Cortex of kidney (tissue), 1 donor: ENCODE measurements at places on chromosomes 2 and 18.

GRCh38 chr2:190978389-190979053 lies 35.5 kb downstream of the STAT1 start:
- no peak for DNase-seq

GRCh38 chr2:105567996-105568494 lies 169.2 kb upstream of the FHL2 start:
- DNase-seq: no peak

DNA sequence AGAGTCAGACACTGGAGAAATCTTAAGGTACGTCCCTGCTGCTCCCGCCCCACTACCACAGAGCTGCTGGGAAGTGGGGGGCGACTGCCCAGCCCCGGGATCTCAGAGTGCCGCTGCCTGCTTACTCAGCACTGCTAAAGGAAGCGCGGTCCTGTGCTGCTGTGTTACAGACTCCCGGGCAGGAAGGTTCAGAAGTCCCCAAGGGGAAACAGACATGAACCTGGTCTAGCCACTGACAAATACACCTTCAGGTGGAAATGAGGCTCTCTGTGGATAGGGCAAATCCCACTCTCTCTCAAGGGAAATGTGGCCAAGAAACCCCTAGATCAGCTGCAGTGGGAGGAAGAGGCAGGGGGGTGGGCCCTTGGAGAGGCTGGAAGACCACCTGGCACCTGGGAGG lies 13.7 kb downstream of the MTERF4 start:
- no peak for DNase-seq

GRCh38 chr2:170206246-170206645 lies 28.3 kb downstream of the MYO3B start:
- no peak for DNase-seq

DNA sequence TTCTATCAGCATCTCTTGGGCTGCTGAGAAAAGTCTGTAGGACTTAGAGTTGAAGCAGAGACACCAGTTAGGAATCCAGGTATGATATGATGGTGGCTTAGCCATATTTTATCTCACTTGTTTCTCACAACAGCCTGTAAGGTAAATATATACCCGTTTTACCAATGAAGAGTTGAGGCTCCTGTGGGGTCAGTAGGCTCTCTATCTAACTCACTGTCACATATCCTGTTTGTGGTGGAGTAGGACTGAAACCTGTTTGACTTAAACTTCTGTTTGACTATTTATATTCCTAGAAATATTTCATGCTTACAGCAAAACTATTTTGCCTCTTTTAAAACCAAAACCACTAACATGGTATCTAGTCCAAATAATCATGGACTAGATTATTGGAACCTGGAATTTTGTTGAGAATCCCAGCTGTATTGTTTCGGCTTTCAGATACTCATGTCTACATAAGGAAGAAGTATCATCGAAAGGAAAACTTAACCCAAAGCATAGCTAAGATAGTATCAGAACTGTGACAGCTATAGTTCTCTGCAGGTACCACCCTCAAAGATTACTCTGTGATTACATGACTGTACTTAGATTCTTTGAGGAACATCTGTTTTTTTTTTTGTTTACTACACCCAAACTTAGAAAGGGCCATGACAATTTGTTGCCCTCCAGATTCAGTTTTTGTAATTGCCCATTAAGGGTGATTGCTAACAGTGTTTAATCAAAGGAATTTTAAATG lies 216.1 kb upstream of the THUMPD2 start:
- DNase-seq: no peak

DNA sequence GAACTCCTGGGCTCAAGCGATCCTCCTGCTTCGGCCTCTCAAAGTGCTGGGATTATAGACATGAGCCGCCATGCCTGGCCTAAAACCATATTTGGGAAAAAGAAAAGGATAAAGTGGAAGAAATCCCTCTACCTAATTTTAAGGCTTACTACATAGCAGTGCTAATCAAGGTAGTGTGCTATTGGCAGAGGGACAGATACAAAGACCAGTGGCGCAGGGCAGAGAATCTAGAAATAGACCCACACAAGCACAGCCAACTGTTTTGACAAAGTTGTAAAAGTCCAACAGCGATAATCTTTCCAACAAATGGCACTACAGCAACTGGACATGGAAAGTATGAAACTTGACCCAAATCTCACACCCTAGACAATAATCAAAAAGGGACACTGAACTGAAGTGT lies 138.4 kb downstream of the TFCP2L1 start:
- DNase-seq: no peak

- no peak for DNase-seq
Observed at GRCh38 chr18:24326211-24326610, 71.4 kb downstream of the OSBPL1A start.

GRCh38 chr2:54534221-54534620 lies 78.1 kb downstream of the SPTBN1 start:
- no peak for DNase-seq

DNA sequence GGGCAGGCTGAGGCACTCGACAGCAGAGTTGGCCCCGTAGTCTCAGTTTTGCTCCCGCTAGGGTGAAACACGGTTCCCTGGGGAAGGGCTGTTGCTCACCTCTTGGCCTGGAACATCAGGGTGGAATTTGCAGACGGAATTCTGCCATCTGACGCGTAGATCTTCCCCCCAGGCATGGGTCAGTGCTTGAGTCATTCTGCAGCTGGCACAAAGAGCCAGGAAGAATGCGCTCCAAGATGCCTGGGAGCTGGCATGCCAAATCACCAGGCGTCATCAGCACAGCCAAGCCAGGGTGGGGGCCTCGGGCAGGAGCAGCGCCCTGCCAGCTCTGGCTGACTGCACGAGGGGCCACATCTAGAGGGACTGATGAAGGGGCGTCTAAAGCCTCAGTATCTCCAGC lies 42.7 kb downstream of the ODC1 start:
- no peak for DNase-seq

DNA sequence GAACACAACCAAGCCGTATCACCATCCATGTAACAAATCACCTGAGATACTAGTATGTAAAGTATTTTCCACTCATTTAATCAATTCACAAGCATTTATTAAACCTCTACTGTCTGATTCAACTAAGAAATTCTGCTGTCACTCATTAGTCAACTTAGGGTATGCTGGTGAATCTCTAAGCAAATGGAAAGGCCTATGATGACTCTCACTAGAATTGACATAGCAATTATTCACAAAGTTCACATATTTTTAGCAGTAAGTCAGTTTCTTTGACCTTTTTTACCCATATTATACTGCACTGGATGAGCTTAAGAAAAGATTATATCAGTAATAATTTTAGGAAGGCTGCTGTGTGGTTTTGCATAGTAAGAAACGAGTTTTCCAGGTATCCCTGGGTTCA lies 130.1 kb downstream of the SLC8A1 start:
- DNase-seq: no peak

DNA sequence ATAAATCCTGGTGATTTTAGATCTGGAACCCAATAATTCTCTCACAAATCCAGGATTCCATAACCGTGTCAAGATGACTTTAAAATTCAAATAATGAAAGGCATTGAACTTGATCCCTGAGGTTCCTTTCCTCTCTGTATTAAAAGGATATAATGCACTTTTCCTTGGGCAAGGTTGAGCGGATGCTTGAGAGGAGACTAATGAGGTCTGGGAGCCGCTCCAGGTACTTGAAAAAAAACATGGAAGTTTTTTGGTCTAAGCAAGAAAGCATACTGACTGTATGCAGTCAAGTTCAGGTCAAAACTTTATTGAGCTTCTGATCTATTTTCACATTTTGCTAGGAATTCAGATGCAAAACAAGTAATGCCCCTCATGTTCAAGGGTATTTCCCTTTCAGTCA lies 318.5 kb downstream of the RAD51AP2 start:
- DNase-seq: no peak

GRCh38 chr2:72395096-72395495 lies 247.4 kb upstream of the CYP26B1 start:
- no peak for DNase-seq

- DNase-seq: no peak
Observed at GRCh38 chr2:174699993-174700766, 64.1 kb downstream of the CHRNA1 start.

GRCh38 chr2:161031511-161031910 lies 128.7 kb upstream of the TANK start:
- no peak for DNase-seq

DNA sequence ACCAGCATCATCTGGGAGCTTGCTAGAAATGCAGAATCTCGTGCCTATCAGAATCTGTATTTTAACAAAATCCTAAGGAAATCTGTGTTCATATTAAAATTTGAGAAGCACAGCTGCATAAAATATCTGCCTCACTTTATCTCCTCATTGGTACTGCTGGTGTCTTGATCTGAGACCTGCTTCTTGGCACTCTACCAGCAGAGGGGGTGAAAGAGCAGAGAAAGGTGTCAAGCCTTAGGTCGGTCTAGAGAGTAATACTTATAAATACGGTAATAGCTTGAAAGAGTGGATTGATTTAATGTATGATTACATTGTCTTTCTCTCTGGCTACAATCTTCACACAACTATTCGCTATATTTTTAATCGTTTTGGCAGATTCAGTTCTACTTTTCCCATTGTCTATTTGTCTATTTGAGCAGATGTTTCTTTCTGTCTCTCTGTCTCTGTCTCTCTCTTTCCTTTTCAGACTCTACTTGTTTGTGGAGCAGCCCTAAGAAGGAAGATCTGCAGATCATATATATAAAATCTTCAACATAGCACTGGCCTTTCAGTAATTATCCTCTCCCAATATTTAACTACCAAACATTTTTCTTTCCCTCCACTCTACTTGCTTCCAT lies 1.7 kb upstream of the GCG start:
- DNase-seq: no peak

DNA sequence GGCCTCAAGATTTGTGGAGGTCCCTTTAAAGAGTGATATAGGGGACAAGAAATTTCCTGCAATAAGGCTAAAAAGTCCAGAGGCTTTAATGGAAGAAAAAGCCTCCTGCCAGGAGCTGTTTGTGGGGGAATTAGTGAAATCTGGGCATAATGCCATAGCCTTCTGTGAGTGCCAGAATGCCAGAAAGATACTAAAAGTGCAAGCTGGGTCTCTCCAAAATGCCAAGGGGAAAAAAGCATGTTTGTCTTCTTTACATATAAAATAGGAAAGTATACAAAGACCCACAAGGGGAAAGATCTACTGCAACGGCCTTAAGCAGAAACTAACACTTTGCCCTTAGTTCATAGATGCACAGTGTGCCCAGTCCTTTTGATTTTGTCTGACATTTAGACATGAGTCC lies 647.7 kb upstream of the ZNF804A start:
- DNase-seq: no peak

- DNase-seq: no peak
Observed at GRCh38 chr18:10916865-10917264, 232.5 kb downstream of the PIEZO2 start.

DNA sequence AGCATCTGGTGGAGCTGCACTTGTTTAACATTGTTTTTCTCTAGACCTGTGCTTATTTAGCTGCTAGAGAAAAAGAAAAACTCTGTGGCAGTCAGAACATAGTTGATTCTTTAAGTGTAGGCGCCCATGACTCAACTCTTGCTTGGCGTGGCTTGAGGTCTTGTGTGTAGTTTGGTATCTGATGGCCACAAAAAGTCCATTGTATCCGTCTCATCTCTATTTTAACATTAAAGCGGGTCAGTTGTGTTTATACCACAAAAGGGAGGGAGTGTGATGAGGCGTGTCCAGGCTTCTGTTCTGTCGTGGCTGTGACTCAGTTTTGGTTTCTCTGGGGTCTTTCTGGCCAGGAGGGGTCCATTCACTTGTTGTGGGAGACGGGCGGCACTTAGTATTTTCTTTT lies 24.2 kb upstream of the UGT1A8 start:
- DNase-seq: no peak

- no peak for DNase-seq
Observed at GRCh38 chr2:202084265-202084664, 11.2 kb downstream of the KIAA2012 start.

GRCh38 chr2:48932667-48933066 lies 177.1 kb upstream of the LHCGR start:
- no peak for DNase-seq

DNA sequence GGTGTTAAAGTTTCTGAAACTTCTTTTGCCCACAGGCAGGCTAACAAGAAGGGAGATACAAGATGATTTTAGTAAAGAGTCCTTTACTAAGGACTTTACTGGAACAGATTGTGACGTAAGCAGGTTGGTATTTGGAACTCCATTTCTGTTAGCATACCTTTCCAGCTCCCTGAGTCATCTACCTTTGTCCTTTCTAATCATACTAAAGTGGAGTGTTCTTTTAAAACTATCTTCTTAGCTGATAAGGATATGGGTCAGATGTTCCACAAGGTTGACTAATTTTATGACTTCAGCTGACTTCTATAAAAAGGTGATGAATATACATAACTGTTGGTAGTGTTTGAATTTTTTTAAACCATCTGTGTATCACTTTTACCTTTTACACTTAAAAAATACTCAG lies 21.1 kb downstream of the UGP2 start:
- DNase-seq: no peak

GRCh38 chr2:39486071-39486470 lies 49.0 kb upstream of the MAP4K3 start:
- no peak for DNase-seq
